CD4-positive, alpha-beta T cell treated with Interleukin-4 for 1 hour (primary cell): ENCODE measurements at places on chromosomes 2 and 18.

GRCh38 chr2:132760405-132760804, 90.4 kb upstream of the LYPD1 start:
- no peak for DNase-seq

DNA sequence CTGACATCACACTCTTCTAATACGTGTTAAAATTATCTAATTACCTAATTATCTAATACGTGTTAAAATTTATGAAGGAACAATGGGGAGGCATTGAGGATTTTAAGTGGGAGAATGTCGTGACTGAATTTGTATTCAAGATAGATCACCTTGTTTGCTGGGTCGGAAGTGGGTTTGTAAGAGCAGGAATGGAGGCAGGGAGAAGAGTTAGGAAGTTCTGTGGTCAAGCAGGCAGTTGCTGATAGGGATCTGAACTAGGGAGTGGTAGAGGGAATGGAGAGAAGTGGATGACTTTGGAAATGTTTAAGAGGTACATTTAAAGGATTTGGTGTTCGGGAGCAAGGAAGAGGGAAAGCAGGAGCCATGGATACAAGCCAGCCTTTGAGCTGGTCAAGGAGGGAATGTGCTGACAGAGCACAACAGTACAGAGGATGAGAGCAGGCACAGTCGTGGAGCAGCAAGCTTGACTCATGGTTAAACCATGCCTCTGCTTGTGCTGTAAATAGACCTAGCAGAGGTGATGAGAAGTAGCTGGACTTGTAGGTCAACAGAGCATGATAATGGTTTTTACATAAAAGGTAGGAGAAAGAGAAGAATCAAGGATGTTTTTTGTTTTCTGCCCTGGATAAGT, 16.2 kb downstream of the IL18RAP start:
- no peak for DNase-seq

DNA sequence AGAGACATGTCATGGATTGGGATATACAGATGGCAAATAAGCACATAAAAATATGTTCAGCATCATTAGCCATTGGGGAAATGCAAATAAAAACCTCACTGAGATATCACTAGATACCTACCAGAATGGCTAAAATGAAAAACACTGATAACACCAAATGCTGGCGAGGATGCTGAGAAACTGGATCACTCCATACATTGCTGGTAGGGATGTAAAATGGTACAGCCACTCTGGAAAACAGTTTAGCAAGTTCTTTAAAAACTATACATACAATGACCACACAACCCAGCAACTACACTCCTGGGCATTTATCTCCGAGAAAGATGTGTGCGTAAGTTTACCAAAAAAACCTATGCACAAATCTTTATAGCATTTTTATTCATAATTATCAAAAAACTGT, 13.9 kb downstream of the PIAS2 start:
- DNase-seq = no peak

DNA sequence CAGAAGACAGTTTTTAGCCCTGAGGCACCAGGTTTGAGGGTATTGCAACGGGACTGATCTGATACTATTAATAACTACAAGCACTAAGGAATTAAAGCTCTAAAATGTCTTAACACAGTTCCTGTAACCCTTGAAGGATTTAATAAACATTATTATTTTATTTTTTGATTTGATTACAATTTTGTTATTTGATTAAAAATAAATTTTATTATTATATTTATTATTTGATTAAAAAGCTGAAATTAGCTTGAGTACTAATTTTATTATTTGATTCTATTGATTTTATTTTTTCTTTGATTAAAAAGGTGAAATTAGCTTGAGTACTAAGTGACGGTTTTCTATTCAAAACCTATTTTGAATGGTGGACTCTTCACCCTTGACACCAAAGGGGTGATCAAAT, 307.3 kb downstream of the ZNF521 start:
- DNase-seq = no peak
